CD4-positive, alpha-beta T cell (primary cell): ENCODE measurements at places on chromosomes 12 and 14.
A peak's percentile ranks its signal among the peaks of the same experiment; 100 is the strongest.

DNA sequence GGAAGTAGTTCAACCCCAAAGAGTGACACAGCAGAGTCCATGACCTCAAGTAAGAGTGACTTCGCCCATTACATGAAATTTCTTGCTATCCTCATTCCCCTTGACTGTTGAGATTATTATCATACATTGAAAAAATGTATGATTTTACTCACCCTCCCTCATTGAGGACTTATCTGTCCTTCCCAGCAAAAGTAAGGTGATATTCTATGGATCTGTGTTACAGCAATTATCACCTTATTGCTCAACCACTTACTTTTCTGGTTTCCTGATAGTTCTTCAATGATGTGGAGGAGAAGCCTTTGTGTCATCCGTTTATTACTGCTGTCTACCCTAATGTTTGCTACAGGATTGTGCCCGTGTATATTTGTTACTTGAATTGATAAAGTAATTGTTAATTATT, 306.2 kb downstream of the TRHDE start:
- H3K27ac ChIP-seq = no peak overlapping the region
- H3K4me3 ChIP-seq = no peak overlapping the region
- no peak for DNase-seq
- H3K36me3 ChIP-seq = no peaks in the 10 kb centered on the region

DNA sequence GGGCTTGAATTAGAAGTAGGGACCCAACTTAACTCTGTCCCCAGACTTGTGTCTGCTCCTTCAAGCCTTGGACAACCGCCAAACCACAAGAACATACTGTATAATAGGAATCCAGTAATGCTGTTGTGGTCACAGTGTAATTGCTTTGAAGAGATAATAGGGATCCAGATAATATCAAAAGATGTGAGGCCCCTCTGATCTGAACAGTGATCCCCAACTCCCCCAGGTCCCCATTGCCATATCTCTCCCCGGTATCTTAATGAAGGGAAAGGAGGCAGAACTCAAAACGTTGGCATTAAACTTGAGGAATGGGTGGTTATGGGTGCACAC, 8.5 kb upstream of the PLEKHH1 start:
- H3K27ac ChIP-seq = no peak overlapping the region
- no peaks in the 10 kb centered on the region for H3K36me3 ChIP-seq
- no peak for DNase-seq

DNA sequence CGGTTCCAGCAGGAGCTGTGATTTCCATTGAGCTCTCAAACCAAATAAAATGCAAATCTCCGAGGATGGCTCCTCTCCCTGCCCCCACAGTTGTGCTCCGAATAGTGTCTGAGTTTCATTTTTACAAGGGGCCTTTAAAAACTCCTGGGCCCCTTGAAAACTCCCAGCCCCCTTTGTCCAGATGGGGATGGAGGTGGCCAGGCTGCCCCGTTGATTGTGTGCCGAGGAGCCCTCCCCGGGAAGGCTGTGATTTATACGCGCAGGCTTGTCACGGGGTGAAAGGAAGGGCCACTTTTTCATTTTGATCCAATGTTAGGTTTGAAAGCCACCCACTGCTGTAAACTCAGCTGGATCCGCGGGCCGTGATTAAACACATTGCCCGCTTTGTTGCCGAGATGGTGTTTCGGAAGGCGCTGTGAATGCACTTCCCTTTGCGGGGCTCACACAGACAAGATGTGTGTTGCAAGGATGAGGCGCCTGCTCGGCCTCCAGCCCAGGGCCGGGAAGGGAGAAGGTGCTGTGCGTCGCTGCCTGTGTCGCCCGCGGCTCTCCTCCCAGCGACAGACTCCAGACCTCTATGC, 98.8 kb downstream of the TMEM132C start:
- H3K36me3 ChIP-seq = no peaks in the 10 kb centered on the region
- no peak for DNase-seq
- no peak overlapping the region for H3K27ac ChIP-seq
- no peaks in the 10 kb centered on the region for H3K4me1 ChIP-seq
- peaks cover 25% of the 10 kb centered on the region for H3K27me3 ChIP-seq

- H3K4me3 ChIP-seq = no peak overlapping the region
- H3K36me3 ChIP-seq = no peaks in the 10 kb centered on the region
- DNase-seq = no peak
- no peaks in the 10 kb centered on the region for H3K27me3 ChIP-seq
- no peaks in the 10 kb centered on the region for H3K4me1 ChIP-seq
Observed at GRCh38 chr12:80498059-80498728, 54.2 kb downstream of the PTPRQ start.

DNA sequence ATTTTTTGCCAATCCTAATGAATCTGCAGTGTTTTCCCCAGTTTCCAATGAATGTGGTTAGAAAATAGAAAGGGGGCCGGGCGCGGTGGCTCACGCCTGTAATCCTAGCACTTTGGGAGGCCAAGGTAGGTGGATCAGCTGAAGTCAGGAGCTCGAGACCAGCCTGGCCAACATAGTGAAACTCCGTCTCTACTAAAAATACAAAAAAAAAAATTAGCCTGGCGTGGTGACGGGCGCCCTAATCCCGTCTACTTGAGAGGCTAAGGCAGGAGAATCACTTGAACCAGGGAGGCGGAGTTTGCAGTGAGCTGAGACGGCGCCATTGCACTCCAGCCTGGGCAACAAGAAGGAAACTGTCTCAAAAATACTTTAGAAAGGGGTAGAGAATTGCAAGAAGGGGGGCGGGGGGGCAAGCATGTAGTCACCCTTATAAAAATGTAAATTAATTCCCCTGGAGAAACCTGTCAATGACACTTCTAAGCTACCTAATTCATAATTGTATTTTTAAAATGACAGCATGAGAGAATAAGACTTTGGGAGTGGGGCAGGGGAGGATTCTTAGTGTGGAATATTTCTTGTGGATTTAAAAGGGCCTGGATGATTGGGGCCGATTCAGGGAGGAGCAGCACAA, 1.7 kb downstream of the KLHDC2 start:
- peaks cover 11% of the 10 kb centered on the region for H3K36me3 ChIP-seq
- no peak for DNase-seq
- H3K4me1 ChIP-seq = peaks cover 35% of the 10 kb centered on the region
- H3K4me3 ChIP-seq = no peak overlapping the region
- H3K27me3 ChIP-seq = no peaks in the 10 kb centered on the region

DNA sequence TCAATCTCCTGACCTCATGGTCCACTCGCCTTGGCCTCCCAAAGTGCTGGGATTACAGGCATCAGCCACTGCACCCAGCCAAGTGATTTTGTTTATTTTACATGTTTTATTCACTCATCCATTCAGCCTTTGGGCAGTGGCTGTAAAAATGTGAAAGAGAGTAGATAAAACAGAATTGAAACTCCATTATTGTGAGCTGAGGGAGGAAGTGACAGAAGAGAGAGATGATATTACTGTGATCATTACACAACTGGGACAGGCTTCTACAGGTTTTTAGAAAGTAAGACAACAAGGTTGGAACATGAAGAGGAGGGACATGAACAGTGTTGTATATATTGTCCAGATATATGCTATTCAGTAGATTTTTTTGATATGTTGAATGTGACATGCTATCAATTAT, 25.0 kb downstream of the CREBL2 start:
- no peaks in the 10 kb centered on the region for H3K4me1 ChIP-seq
- no peak overlapping the region for H3K4me3 ChIP-seq
- H3K36me3 ChIP-seq = peaks cover 51% of the 10 kb centered on the region
- H3K27ac ChIP-seq = no peak overlapping the region

DNA sequence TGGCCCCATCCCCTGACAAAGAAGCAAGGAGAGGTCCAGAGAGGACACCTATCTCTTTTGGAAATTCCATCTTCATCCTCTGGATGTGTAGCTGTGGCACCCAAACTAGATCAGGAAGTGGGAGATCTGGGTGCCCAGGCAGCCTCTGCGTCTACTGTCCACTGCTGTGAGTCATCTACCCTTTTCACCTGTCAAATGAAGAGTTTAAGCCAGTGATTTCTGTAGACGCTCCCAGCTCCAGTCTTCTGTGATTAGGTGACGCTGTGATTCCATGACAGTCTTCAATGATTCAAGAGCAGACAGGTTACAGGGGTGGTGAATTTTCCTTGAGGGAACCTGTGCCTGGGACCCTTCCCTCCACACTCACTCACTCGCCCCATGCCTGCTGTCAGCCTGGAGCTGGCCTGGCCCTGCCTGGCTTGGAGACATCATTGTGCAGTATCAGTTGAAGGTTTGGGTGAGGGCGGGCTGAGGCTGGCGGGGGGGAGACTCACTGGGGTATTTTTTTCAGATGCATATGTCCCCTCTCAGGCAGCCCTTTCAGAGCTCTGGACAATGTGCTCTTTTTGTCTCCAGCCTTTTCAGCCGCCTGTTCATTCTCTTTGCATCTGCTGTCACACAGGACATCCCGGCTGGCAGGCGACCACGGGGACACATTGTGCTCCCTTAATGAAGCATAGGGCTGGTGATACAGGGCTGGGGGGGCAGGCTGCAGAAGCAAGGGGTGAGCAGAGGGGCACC, 56.8 kb upstream of the PARP11 start:
- H3K4me3 ChIP-seq = no peak overlapping the region
- H3K27me3 ChIP-seq = no peaks in the 10 kb centered on the region
- no peak for DNase-seq
- H3K36me3 ChIP-seq = no peaks in the 10 kb centered on the region
- H3K27ac ChIP-seq = no peak overlapping the region

GRCh38 chr14:28831126-28831525, 64.5 kb downstream of the FOXG1 start:
- H3K4me3 ChIP-seq = no peak overlapping the region
- no peaks in the 10 kb centered on the region for H3K36me3 ChIP-seq
- no peak overlapping the region for H3K27ac ChIP-seq
- H3K27me3 ChIP-seq = no peaks in the 10 kb centered on the region

GRCh38 chr12:92210071-92210470, 64.4 kb upstream of the BTG1 start:
- H3K4me1 ChIP-seq = peaks cover 30% of the 10 kb centered on the region
- no peak overlapping the region for H3K4me3 ChIP-seq
- no peaks in the 10 kb centered on the region for H3K36me3 ChIP-seq

GRCh38 chr14:61434311-61434710, 112.9 kb downstream of the PRKCH start:
- no peaks in the 10 kb centered on the region for H3K27me3 ChIP-seq
- peaks cover 13% of the 10 kb centered on the region for H3K36me3 ChIP-seq
- H3K4me1 ChIP-seq = peaks cover 67% of the 10 kb centered on the region
- no peak overlapping the region for H3K4me3 ChIP-seq
- H3K27ac ChIP-seq = no peak overlapping the region

- DNase-seq = peak; percentile 55
- no peak overlapping the region for H3K27ac ChIP-seq
- no peak overlapping the region for H3K4me3 ChIP-seq
- peaks cover 2% of the 10 kb centered on the region for H3K4me1 ChIP-seq
Observed at GRCh38 chr14:60266021-60266937, 17.3 kb downstream of the PPM1A start.

- DNase-seq = no peak
- peaks cover 41% of the 10 kb centered on the region for H3K4me1 ChIP-seq
- no peaks in the 10 kb centered on the region for H3K27me3 ChIP-seq
Observed at GRCh38 chr12:12357719-12358461, 1.0 kb downstream of the BORCS5 start.

DNA sequence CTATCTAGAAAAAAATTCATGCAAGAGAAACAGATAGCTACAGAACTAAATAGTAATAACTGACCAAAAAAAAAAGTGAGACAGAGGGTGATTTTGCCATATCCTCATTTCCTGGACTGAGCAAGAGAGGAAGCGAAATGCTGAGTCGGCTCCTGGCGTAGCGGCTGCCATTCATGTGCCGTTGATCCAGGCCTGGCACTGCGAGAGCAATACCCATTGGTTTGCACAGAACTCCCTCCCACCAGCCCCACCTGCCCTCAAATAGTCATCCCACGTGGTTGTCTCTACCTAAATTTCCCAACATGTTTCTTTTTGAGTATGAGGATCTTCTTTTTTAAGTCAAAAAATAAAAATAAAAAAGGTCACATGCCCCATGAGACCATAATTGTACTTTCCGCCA, 9.4 kb upstream of the WNT5B start:
- no peaks in the 10 kb centered on the region for H3K4me1 ChIP-seq
- no peak overlapping the region for H3K27ac ChIP-seq
- no peak overlapping the region for H3K4me3 ChIP-seq
- DNase-seq = no peak
- no peaks in the 10 kb centered on the region for H3K36me3 ChIP-seq
- no peaks in the 10 kb centered on the region for H3K27me3 ChIP-seq

DNA sequence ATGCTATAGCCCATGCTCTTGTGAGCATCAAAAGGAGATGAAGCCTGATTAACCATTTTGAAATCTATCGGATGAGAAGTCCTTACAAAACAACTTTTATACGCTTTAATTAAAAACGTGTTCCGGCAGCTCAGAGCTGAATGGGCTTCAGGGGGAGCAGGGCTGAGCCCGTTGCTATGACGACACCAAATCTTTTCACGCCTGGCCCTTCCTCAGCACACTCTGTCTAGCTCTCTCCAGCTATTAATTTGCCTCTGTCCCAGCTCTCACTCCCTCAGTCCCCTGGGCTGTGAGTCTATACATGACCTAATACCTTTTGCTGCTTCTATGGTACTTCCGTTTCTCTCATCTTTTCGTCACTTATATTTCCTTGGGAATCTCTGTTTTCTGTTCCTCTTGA, 15.8 kb downstream of the FOXA1 start:
- no peak overlapping the region for H3K27ac ChIP-seq
- no peaks in the 10 kb centered on the region for H3K36me3 ChIP-seq
- no peak for DNase-seq
- H3K27me3 ChIP-seq = peaks cover 27% of the 10 kb centered on the region
- no peak overlapping the region for H3K4me3 ChIP-seq

- H3K4me1 ChIP-seq = no peaks in the 10 kb centered on the region
- no peaks in the 10 kb centered on the region for H3K27me3 ChIP-seq
- H3K4me3 ChIP-seq = no peak overlapping the region
- DNase-seq = no peak
- peaks cover 6% of the 10 kb centered on the region for H3K36me3 ChIP-seq
Observed at GRCh38 chr12:107590413-107590812, 95.2 kb upstream of the PWP1 start.

- H3K27me3 ChIP-seq = no peaks in the 10 kb centered on the region
- no peaks in the 10 kb centered on the region for H3K36me3 ChIP-seq
- no peaks in the 10 kb centered on the region for H3K4me1 ChIP-seq
- no peak for DNase-seq
Observed at GRCh38 chr14:79487632-79488031, 723.7 kb downstream of the DIO2 start.

- no peaks in the 10 kb centered on the region for H3K36me3 ChIP-seq
- no peak overlapping the region for H3K27ac ChIP-seq
- no peak for DNase-seq
- no peaks in the 10 kb centered on the region for H3K4me1 ChIP-seq
Observed at GRCh38 chr14:95370076-95370475, 50.4 kb upstream of the CLMN start.

- no peak overlapping the region for H3K27ac ChIP-seq
- DNase-seq = no peak
- H3K4me1 ChIP-seq = no peaks in the 10 kb centered on the region
- H3K4me3 ChIP-seq = no peak overlapping the region
- H3K36me3 ChIP-seq = no peaks in the 10 kb centered on the region
Observed at GRCh38 chr12:45034861-45035265, 16.0 kb downstream of the DBX2 start.

- no peaks in the 10 kb centered on the region for H3K36me3 ChIP-seq
- no peaks in the 10 kb centered on the region for H3K27me3 ChIP-seq
- no peaks in the 10 kb centered on the region for H3K4me1 ChIP-seq
- no peak overlapping the region for H3K4me3 ChIP-seq
Observed at GRCh38 chr12:107570721-107571120, 114.9 kb upstream of the PWP1 start.

- H3K4me1 ChIP-seq = no peaks in the 10 kb centered on the region
- H3K4me3 ChIP-seq = no peak overlapping the region
- no peak overlapping the region for H3K27ac ChIP-seq
- no peak for DNase-seq
- H3K36me3 ChIP-seq = no peaks in the 10 kb centered on the region
- H3K27me3 ChIP-seq = no peaks in the 10 kb centered on the region
Observed at GRCh38 chr12:24500831-24501230, 448.1 kb downstream of the BCAT1 start.
